ENCODE measurements at places on chromosomes 5 and 9.

- DNase-seq = no peak
These were observed 330.9 kb upstream of the GRIA1 start for GRCh38 chr5:153159616-153160015.

DNA sequence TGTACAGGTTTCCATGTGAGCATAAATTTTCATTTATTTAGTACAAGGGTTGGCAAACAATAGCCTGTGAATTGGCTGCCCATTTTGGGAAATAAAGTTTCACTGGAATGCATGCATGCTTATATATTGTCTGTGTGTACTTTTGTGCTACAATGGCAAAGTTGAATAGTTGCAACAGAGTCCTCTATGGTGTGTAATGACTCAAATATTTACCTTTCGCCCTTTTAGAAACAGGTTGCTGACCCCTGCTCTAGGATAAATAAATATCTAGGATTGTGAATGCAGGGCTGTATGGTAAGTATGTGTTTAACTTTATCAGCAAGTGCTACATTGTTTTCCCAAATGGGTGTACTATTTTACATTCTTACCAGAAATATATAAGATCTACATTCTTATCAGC lies 47.2 kb downstream of the XRCC4 start:
- no peak for DNase-seq

- DNase-seq = no peak
These were observed 136.8 kb downstream of the C5orf15 start for GRCh38 chr5:133831491-133832224.

DNA sequence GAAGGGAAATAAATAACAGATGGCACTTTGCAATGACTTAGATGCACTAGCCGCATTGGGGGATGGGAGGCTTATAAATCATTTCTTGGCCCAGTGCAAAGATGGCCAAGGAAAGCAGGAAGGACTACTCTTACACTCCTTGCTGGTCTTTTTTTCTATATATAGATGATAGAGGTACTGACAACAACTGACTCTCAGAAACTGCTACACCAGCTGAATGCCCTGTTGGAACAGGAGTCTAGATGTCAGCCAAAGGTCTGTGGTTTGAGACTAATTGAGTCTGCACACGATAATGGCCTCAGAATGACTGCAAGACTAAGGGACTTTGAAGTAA lies 1.7 kb downstream of the CCNG1 start:
- no peak for DNase-seq

DNA sequence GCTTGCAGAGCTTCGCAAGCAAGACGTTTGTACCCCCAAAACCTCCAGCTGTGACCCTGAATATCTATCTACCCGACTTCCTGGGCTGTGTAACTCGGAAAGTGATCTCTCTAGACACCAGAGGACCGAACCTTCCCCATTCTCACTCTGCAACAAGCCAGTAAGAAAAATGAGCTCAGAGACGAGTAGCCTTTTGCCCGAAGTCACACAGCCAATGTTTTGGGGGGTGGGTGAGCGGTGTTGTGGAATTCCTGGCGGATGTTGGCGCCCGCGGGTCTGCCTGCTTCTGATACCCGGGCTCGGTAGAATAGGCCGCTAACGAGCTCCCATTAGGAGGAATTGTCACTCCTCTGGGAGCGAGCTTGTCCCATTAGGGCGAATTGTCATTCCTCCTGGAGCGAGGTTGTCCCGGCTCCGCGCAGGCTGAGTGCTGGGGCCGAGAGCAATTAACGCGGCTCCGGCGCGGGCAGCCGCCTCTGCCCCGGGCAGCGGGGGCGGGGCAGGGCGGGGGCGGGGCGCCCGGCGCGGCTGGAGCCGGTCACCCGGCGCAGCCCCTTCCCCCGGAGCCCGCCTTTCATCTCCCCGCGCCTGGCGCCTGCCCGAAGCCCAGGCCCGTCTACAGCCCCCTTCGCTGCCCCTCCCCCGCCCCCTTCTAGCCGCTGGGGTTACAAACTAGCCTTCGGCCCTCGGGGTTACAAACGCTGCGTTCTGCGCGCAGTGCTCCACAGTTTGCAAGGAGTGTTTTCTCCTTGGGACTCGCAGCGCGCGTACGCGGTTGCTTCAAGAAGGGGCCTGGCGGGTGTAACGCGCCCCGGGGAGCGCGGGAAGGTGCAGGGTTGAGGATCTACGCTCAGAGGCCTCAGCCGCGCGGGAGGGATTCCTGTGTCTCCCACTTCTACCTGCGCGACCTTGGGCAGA lies 3.5 kb upstream of the MSX2 start:
- DNase-seq = no peak

- DNase-seq = no peak
These were observed 552.2 kb upstream of the RIOK2 start for GRCh38 chr5:97735209-97735608.

GRCh38 chr5:892394-893136 lies at the start of the genes BRD9 and TRIP13:
Gene BRD9 (minus strand): TSS chr5:892801. CDS start chr5:892657, 144 bp downstream.
Gene TRIP13 (plus strand): TSS chr5:892884. CDS start chr5:892999, 115 bp downstream.
- peak; percentile 88 for DNase-seq
